ENCODE measurements at places on chromosomes 4 and X.
A peak's percentile ranks its signal among the peaks of the same experiment; 100 is the strongest.

DNA sequence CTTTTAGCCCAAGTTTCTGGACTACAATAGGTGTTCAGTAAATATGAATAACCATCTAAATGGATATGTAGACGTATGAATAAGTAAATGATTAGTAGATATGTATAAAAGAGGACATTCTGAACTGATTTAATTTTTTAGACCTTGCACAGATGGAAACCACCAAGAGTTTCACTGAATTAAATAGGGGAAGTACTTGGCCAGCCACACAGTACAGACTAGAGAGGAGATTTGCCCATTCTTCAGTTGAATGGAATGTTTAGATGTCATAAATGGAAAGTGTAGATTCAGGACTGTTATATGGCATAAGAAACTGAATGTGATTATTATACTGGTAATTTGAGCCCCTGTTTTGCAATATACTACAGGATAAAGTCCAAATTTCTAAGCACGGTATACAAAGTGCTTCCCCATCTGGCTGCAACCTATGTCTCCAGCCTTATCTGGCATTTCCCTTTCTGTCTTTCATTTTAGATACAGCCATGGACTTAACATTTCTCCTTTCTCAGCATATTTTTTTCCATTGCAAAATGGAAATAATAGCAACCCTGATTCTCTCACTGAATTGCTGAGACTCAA, 137.8 kb upstream of the HS3ST1 start:
- peak; percentile 83 for DNase-seq

- DNase-seq, result peak; percentile 86
Measured at GRCh38 chrX:103376118-103376978, at the start of gene BEX3. Gene BEX3 (plus strand): TSS chrX:103376538. CDS start chrX:103377522, 984 bp downstream.

- DNase-seq, result no peak
Measured at GRCh38 chr4:120085705-120086104, 19.1 kb upstream of the MAD2L1 start.

GRCh38 chr4:142705820-142706219, 140.3 kb downstream of the INPP4B start:
- no peak for DNase-seq

DNA sequence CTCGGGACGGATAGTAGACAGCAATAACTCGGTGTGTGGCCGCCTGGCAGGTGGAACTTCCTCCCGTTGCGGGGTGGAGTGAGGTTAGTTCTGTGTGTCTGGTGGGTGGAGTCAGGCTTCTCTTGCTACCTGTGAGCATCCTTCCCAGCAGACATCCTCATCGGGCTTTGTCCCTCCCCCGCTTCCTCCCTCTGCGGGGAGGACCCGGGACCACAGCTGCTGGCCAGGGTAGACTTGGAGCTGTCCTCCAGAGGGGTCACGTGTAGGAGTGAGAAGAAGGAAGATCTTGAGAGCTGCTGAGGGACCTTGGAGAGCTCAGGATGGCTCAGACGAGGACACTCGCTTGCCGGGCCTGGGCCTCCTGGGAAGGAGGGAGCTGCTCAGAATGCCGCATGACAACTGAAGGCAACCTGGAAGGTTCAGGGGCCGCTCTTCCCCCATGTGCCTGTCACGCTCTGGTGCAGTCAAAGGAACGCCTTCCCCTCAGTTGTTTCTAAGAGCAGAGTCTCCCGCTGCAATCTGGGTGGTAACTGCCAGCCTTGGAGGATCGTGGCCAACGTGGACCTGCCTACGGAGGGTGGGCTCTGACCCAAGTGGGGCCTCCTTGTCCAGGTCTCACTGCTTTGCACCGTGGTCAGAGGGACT, 5.7 kb upstream of the MSANTD1 start:
- DNase-seq, result no peak

DNA sequence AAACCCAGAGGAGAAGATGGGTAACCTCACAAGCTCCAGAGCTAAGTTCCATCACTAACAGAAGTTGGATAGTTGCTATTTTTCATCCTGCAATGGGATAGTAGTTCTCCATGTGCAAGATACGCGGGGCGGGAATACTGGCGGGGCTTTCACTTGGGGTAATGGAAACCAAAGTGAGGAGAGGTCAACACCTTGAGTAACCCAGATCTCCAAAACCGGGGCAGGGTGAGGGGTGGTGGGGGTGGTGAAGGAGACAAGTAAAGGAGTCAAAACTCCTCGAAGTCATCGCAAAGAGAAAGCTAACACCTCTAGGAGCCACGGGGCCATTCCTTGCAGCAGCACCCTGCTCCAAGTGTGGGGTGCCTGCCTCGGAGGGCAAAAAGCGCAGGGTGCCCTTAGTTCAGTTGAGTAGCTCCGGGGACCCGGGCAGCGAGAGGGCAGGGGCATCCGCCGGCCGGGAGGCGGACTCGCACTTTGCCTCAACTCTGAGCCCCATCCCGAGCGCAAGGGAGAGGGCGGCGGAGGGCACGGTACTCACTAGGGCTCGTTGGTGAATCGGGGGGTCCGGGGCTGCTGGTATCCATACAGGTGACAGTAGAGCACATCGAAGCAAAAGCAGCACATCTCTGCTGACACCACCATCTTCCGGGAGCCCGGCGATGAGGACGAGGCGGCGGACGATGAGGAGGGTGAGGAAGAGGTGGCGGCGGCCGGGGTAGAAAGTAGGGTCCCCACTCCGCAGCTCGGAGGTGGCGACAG, 645 bp downstream of the AMMECR1 start:
- DNase-seq, result peak; percentile 13

GRCh38 chr4:38320343-38320695, 343.7 kb upstream of the KLF3 start:
- no peak for DNase-seq

DNA sequence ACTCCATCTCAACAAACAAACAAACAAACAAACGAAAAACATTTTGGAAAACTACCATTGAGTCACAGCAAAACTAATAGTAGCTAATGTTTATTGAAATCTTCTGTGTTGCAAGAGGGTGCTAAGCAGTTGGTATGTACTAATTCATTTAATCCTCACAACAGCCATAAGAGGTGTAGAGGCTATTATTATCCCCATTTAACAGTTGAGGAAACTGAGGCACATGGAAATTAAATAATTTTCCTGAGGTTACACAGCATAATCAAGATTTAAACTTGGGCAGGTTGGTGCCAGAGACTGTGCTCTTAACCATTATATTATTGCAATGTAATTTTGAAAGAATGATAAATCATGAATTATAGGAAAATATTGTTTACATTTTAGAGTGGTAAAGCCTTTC, 17.5 kb upstream of the RHOH start:
- DNase-seq, result no peak

GRCh38 chrX:16772460-16772859, 13.8 kb upstream of the TXLNG start:
- no peak for DNase-seq

- no peak for DNase-seq
Measured at GRCh38 chr4:139200102-139200501, 23.1 kb upstream of the ELF2 start.

DNA sequence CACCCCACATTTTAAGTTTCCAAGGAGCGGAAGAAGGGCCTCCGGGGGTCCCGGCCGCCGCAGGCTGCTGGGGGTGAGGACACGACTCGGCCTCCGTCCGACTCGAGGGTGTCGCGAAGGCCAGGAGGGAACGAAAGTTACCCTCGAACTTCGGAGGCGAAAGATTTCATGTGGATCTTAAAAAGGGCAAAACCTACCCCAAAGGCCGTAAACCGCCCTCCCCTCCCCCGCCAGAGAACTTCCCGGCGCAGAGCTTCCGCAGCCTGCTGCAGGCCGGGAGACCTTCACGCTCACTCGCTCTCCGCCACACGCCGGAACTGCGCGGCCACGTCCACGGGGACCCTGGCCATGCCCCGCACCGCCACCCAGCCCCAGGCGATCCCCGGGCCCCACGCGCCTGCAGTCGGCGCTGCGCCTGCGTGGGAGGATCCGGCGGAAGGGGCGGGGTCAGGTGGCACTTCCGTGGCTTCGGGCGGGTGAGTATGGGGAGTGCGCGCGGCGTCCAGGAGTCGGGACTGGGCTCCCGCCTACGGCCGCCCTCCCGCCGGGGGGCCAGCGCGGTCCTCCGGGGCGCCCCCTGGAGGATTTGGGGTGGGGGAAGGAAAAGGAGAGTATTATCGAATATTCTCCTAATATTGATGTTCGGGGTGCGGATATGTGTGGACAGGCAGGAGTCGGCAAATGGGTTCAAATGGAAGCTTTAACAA, at the start of gene MMAA:
TSS of gene MMAA (plus strand) at position 454 of the 707 bp plus-strand sequence. CDS start 19,755 bp downstream, outside the sequence.
- DNase-seq, result peak; percentile 96

GRCh38 chrX:55130481-55130880, 41.7 kb downstream of the PAGE2 start:
- DNase-seq, result no peak

GRCh38 chr4:76696109-76696508, 201.8 kb downstream of the SOWAHB start:
- peak; percentile 66 for DNase-seq

GRCh38 chr4:65805936-65806335, 135.6 kb upstream of the EPHA5 start:
- no peak for DNase-seq

GRCh38 chr4:146336410-146336807, 122.1 kb downstream of the REELD1 start:
- no peak for DNase-seq

GRCh38 chr4:85298037-85298436, 176.9 kb upstream of the ARHGAP24 start:
- no peak for DNase-seq

DNA sequence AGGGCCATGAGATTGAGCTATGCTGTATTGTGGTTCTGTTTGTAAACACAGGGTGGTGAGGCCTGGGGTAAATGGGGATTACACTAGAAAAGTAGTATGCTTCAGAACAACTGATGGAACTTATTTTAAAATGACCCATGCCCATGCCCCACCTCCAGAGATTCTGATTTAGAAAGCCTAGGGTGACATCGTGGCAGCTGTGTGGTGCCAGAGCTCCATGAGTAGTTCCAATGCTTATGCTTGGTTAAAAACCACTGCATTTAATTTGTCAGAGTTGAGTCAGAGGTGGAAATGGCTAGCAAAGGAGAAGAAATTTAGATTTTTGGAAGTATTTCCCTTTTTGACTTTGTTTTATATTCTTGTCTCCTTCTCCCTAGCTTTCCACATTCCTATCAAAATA, 63.4 kb upstream of the PDE5A start:
- DNase-seq, result no peak

GRCh38 chr4:90727938-90728337, 600.7 kb downstream of the CCSER1 start:
- DNase-seq, result no peak

DNA sequence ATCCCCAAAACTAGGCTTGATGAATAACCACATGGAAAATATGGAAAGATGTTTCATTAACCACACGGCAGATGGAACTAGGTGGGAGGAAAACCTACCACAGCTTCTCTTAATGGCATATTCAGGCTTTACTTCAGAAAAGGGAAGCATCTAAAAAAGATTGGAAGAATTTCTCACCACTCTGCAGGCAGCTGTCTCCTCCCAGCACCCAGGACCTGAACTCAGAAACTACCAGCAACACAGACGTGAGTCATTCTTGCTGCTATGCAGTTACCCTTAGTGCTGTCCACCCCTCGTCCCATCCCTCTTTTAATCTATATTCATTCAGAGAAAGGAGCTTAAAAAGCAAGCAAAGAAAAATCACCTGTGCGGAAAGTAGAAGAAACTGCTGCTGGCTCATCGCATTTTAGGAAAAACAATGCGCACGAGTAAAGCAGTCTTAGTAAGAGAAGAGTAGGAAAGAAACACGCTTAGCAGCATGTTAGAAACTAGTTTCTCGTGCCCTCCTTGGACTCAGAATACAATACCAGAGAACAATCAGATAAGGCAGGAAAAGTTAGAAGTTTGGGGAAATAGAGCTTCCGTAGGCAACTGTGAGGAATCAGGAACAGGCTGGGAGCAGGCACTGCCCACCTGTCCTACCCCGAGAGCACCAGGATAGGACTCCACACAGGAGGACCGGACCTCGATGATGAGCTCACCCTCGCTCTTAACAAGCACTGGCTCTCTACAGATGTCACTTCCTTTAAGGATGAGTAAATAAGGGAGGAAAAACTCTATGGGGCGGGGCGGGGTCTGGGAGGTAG, 48.1 kb upstream of the ENPP6 start:
- no peak for DNase-seq

DNA sequence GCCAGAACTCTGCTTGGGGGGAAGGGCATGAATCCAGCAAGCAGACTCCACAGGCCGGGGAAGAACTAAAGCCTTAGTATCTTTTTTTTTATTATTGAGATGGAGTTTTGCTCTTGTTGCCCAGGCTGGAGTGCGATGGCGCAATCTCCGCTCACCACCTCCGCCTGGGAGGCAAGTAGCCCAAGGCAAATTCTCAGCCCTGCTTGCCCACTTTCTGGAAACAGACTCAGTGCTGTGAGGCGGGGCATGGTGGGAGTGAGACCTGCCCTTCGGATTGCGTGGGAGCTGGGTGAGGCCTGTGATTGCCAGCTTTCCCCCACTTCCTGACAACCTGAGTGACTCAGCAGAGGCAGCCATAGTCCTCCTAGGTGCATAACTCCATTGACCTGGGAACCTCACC, 348.8 kb downstream of the GASK1B start:
- DNase-seq, result no peak

DNA sequence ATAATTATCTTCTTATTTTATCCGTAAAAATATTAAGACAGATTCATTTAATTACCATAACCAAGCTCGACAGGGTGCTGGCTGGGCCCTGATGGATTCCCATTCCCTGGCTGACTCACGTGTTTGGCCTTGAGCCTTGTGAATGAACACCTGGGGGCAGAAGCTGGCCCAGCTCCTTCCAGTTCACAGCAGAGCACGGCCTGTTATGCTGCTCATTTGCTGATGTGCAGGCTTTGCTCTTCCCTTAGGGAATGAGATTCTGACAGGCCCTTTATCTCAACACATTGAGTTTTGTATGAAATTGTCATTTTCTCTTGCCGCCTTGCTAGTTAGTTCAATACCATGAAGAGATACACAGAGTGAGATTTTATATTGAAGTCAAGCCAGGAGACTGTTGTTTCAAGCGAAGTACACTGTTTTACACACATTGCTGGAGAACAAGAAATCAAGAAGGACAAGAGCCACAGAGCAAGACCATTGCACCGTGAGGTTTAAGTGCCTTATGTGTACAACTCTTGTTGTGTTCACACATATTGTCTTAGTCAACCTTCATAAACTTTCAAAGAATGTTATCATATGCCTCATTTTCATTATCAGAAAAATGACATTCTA, 1583.3 kb downstream of the STIM2 start:
- no peak for DNase-seq

GRCh38 chrX:17081511-17081910, 135.1 kb downstream of the REPS2 start:
- DNase-seq, result peak; percentile 7

GRCh38 chrX:111259559-111259958, 10.7 kb downstream of the CAPN6 start:
- DNase-seq, result no peak

GRCh38 chr4:2848449-2848848, 4.8 kb downstream of the ADD1 start:
- DNase-seq, result no peak

Data from lung (tissue), 17 donors.